ENCODE measurements at places on chromosomes 7 and 10. TPM values are rescaled to one million over a fixed set of nuclear protein-coding genes. Genes with fewer than 3 reads are reported as not detected.

The SMKR1 gene
- total RNA-seq, result 2.5 TPM

The PPP1R3C gene
- total RNA-seq, result 9.9 TPM

The TUBAL3 gene
- total RNA-seq, result 0.22 TPM

The EPDR1 gene
- 6.0 TPM for total RNA-seq

The MDFIC gene
- 25.7 TPM for total RNA-seq

The GPRIN2 gene
- total RNA-seq, result 20.3 TPM

DNA sequence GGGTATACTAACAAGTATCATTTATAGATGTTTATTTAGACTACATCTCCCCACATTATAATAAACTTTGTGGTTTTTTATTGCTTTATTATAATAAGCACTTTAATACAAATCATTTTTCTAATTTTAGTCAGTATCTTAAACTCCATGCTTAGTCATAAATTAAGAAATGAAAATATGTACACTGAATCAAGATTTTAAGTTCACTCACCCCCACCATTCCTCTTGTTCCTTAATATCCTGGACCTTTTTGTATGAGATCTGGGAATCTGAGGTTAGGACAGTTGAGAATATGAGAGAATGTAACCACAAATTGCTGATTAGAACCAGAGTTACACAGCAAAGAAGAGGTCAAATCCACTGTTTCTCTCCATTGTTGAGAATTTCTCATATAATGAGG lies 93.6 kb upstream of the WNT16 start:
- H3K4me3 ChIP-seq, result no peak overlapping the region
- H3K27me3 ChIP-seq, result peaks cover 9% of the 10 kb centered on the region
- no peak for DNase-seq
- H3K4me1 ChIP-seq, result no peaks in the 10 kb centered on the region
- no peaks in the 10 kb centered on the region for H3K36me3 ChIP-seq

DNA sequence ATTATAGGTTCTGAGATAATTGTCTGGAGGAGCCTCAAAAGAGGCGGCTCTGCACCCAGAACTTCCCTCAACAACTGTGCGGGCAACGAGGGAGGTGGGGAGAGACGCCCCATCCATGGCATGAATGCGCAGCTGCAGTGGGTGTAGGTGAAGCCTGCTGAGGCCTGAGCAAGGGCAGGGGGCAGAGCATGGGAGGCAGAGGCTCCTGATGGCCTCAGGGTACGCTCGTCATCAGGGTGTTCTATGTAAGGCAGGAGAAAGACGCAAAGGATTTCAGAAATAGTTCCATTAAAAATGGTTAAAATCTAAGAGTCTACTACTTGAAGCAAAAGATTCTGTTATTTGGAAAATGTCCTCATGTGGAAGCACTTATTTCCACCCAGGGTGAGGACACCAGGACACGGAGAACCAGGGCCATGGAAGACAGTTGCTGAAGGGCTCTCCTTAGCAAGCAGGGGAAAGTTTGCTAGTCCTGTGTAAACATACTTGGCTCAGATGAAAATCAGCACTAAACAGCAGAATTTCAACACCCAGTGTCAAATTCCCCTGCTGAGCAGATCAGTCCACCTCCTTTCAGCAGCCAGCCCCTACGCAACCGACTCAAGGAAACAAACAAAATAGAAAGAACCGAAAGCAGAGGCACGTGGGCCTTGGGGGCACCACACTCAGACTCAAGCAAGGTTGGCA lies 18.9 kb downstream of the INSIG1 start:
- no peaks in the 10 kb centered on the region for H3K4me1 ChIP-seq
- H3K27ac ChIP-seq, result no peak overlapping the region
- H3K27me3 ChIP-seq, result peaks cover 9% of the 10 kb centered on the region
- no peak for DNase-seq

DNA sequence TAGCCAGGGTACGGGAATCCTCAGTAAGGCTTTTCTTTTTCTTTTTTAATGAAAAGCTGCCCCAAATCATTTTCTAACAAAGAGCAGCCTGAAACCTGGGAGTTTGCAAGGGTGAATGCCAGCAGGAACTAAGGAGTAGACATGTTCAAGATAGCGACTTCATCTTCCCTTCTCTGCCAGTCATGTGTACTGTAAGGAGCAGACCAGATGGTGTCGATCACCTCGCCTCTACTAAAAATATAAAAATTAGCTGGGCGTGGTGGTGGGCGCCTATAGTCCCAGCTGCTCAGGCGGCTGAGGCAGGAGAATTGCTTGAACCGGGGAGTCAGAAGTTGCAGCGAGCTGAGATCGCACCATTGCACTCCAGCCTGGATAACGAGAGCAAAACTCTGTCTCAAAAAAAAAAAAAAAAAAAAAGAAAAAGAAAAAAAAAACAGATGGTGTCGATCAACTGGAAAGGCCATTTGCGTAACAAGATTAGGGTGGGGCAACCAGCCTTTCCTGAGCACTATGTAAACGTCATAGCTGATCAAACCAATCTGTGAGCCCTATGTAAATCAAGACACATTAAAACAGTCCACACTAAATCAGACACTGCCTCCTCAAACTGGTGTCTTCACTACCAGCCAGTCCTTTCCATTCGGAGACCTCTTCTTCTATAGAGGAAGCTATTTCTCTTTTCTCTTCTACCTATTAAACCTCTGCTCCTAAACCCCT lies 33.8 kb downstream of the NOLC1 start:
- H3K4me1 ChIP-seq, result no peaks in the 10 kb centered on the region
- no peak for DNase-seq
- no peak overlapping the region for H3K4me3 ChIP-seq
- H3K27ac ChIP-seq, result no peak overlapping the region

- H3K27ac ChIP-seq, result no peak overlapping the region
- no peak for DNase-seq
- no peaks in the 10 kb centered on the region for H3K36me3 ChIP-seq
- H3K4me3 ChIP-seq, result no peak overlapping the region
- no peaks in the 10 kb centered on the region for H3K27me3 ChIP-seq
Measured at GRCh38 chr7:55033236-55033846, 14.5 kb downstream of the EGFR start.

- H3K4me1 ChIP-seq, result no peaks in the 10 kb centered on the region
- no peaks in the 10 kb centered on the region for H3K27me3 ChIP-seq
- no peak for DNase-seq
- no peak overlapping the region for H3K4me3 ChIP-seq
- no peak overlapping the region for H3K27ac ChIP-seq
- no peaks in the 10 kb centered on the region for H3K36me3 ChIP-seq
Measured at GRCh38 chr10:89554433-89554832, 19.0 kb upstream of the SLC16A12 start.

DNA sequence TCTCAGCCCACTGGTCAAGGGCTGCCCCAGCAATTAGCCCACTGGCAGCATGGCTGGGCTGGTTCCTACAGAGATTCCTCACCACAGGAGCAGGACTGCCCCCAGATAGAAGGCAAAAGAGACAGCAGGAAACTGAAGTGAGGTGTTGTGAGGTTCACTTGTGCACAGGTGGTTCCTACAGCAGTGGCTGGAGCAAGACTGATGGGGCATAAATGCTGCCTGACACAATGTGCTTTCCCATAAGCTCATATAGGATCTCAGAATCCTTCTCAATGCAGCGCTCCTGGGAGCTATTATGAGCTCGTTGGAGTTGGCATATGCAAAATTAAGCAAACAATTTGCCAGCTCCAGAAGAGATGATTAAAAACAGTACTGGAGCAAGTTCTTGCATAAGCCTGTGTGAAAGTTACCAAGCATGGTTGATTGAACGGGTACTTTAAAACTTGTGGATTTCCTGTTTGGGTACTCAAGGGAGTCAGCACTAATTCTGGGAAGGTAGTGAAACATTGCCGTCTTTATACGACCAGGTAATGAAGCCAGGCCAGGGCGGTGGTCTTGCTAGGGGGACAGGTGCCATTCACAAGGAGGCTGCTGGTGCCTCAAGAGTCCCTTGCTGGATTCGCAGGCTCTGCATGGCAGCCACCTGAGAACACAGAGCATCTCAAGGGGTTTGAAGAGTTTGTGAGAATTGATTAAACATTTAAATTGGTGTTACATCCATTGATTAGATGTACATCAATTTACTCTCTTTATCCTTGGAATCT lies 20.3 kb upstream of the PRKCQ start:
- no peaks in the 10 kb centered on the region for H3K36me3 ChIP-seq
- H3K4me3 ChIP-seq, result no peak overlapping the region
- H3K27ac ChIP-seq, result no peak overlapping the region
- no peaks in the 10 kb centered on the region for H3K4me1 ChIP-seq
- DNase-seq, result no peak
- H3K27me3 ChIP-seq, result peaks cover 47% of the 10 kb centered on the region

- no peak overlapping the region for H3K27ac ChIP-seq
- no peak for DNase-seq
- H3K27me3 ChIP-seq, result no peaks in the 10 kb centered on the region
Measured at GRCh38 chr10:1814556-1814955, 77.2 kb upstream of the ADARB2 start.

DNA sequence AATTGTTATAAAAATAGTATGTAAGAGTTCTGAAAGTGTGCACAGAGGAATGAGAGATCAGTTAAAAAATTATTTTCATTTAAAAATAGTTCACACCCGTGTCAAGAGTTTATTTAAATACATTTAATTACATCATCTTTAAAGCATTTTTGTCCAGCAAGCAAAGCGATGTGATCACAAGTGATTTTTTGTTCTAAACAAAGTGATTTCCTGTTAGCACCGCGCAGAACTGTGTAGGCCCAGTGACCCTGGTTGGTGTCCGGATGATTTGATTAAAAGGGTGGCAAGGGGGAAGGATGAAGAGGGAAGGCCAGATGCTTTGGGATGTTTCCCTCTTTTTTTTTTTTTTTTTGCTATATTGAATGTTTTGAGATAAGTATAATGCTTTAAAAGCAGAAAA lies 227.8 kb upstream of the PITRM1 start:
- no peak for DNase-seq
- H3K4me1 ChIP-seq, result peaks cover 39% of the 10 kb centered on the region
- H3K36me3 ChIP-seq, result no peaks in the 10 kb centered on the region
- peak overlapping the region; percentile 91 for H3K27ac ChIP-seq

DNA sequence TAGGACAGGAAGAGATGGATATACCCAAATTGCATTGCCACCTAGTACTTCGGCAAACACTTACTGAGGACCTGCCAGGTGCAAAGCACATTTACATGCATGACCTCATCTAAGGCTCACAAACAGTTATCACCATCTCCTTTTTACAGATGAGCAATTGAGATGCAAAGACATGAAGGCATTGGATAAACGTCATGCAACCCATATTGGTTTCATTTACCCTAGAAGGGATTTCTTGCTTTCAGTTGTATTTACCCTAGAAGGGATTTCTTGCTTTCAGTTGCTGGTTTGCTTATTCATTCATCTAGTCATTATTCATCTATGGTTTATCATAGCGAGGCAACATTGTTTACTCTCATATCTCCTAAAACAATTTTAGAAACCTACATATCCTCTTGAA lies 52.2 kb downstream of the STEAP1B start:
- H3K27me3 ChIP-seq, result peaks cover 2% of the 10 kb centered on the region
- H3K36me3 ChIP-seq, result no peaks in the 10 kb centered on the region
- H3K27ac ChIP-seq, result no peak overlapping the region
- peaks cover 38% of the 10 kb centered on the region for H3K4me1 ChIP-seq

GRCh38 chr10:58666024-58666423 lies 153.4 kb downstream of the BICC1 start:
- peaks cover 6% of the 10 kb centered on the region for H3K27me3 ChIP-seq
- H3K4me1 ChIP-seq, result peaks cover 9% of the 10 kb centered on the region
- no peak overlapping the region for H3K4me3 ChIP-seq
- no peak for DNase-seq
- H3K27ac ChIP-seq, result peak overlapping the region; percentile 30

DNA sequence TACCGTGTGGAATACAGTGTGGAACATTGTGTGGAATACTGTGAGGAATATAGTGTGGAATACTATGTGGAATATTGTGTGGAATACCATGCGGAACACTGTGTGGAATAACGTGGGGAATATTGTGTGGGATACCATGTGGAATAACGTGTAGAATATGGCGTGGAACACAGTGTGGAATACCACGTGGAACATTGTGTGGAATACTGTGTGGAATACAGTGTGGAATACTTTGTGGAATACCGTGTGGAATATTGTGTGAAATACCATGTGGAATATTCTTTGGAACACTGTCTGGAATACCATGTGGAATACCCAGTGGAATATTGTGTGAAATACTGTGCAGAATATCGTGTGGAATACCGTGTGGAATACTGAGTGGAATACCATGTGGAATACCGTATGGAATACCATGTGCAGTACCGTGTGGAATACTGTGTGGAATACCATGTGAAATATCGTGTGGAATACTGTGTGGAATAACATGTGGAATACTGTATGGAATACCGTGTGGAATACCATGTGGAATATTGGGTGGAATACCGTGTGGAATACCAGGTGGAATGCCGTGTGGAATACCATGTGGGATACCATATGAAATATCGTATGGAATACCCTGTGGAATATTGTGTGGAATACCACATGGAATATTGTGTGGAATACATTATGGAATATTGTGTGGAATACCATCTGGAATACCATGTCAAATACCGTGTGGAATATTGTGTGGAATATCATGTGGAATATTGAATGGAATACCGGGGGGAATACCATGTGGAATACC lies 133.1 kb upstream of the CHST15 start:
- H3K27me3 ChIP-seq, result no peaks in the 10 kb centered on the region
- H3K27ac ChIP-seq, result no peak overlapping the region
- H3K4me1 ChIP-seq, result peaks cover 14% of the 10 kb centered on the region

- no peaks in the 10 kb centered on the region for H3K27me3 ChIP-seq
- H3K27ac ChIP-seq, result no peak overlapping the region
- H3K4me1 ChIP-seq, result peaks cover 6% of the 10 kb centered on the region
- no peak for DNase-seq
- H3K36me3 ChIP-seq, result peaks cover 17% of the 10 kb centered on the region
- H3K4me3 ChIP-seq, result no peak overlapping the region
Measured at GRCh38 chr10:92478536-92478935, 95.4 kb downstream of the IDE start.

DNA sequence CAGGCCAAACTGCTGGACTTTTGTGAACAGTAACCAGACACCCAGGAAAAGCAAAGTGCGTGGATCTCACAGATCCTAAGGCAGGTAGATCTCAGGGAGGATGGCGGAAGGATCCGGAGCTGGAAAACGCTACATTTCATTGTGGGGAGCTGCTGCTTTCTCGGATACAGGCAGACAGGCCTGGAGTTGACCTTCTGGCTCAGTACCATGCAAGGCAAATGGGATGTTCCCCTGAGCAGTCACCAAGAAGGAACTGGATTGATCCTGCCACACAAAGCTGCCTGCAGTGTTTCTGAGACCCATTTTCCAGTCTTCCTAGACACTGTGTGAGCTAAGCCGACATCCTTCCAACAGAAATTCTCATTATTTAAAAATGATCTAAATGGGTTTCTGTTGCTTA lies 65.5 kb downstream of the ZRANB1 start:
- peaks cover 17% of the 10 kb centered on the region for H3K4me1 ChIP-seq
- H3K36me3 ChIP-seq, result peaks cover 4% of the 10 kb centered on the region
- H3K27me3 ChIP-seq, result no peaks in the 10 kb centered on the region
- H3K27ac ChIP-seq, result peak overlapping the region; percentile 31
- no peak overlapping the region for H3K4me3 ChIP-seq
